ENCODE measurements at places on chromosomes 16 and 17. TPM values are rescaled to one million over a fixed set of nuclear protein-coding genes. Genes with fewer than 3 reads are reported as not detected.

GRCh38 chr17:32141258-32141657 is 1.0 kb upstream of the RHOT1 start:
- peak; percentile 38 for DNase-seq

Gene MMP25
- 0.22 TPM for total RNA-seq

GRCh38 chr17:31535581-31535981 is 144.1 kb downstream of the RAB11FIP4 start:
- DNase-seq: peak; percentile 84

- DNase-seq: no peak
These were observed 2.3 kb downstream of the MRC2 start for GRCh38 chr17:62629556-62630364.

- DNase-seq: no peak
These were observed 6.5 kb downstream of the MT1X start for GRCh38 chr16:56688762-56689161.

- DNase-seq: no peak
These were observed 15.9 kb downstream of the HEXIM2 start for GRCh38 chr17:45177563-45177962.

DNA sequence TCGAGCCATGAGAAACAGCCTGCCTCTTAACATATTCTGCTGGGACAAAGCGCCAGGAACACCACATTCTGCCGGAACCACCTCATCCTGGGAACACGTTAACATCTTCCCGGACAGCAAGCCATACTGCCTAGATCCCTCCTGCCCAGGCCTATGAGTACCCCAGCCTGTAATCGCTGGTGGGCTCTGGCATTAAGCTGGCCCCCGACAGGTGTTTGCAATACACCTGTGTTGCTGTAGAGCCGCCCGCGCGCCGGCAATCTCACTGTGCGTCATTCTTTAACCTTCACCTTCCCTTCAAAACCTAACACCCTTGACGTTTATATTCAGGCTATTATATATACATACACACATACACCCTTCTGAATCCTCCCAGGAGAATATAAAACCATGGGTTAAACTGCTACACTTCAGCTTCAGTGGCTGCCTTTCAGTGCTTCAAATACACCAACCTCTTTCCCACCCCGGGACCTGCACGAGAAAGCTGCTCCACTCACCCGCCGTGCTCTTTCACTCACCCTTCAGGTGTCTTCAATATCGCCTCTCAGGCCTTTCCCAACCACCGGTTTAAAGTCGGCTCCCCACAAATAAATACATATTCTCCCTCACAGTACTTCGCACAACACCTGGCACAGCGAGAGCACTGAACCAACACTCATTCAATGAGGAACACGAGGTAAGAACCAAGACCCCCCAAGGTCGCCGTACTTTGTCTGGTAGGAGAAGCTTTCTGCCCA is 1.0 kb upstream of the ENDOV start:
- no peak for DNase-seq

DNA sequence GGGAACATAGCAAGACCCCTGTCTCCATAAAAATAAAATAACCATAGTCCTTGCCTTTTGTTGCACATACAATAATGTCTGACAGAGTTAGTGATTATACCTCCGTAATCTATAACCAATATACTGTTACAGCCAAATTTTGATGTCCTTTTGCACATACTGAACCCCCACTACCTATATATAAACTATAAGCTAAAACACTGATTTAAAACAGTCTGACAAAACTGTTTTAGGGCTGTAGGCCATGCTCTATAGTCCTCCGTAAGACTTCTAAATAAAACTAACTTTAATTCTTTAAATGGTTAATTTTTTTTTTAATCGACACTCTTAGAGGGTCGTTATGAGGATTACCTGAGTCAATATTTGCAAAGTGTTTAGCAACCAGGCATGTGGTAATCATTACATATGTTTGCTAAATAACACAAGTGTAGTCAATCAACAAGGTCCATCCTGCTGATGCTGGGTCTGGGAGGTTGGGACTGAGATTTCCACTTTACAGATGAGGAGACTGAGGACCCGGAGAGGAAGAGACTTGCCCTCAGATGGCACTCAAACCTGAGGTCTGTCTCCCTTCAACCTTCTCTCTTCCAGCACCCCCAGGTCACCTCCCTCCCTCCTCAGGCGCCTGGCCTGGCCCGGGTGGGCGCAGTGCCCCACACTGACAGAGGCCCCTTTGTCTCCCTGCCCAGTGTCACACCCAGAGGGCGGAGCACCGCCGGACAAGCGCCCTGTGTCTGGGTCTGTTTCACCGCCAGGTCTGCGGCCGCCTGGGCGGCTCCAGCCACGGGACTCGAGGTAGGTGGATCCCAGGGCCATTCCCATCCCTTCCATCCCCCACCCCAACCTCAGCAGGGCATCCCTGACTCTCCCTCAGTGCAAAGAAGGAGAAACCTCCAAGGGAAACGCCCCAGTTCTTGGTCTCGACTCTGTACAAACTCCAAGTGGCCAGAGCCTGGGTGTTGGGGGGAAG is 10.3 kb downstream of the ZNF385C start:
- DNase-seq: no peak

Gene TBC1D3H
- not detected for total RNA-seq

Gene WFIKKN1
- total RNA-seq: 0.84 TPM

Gene EXOC3L1
- total RNA-seq: not detected

DNA sequence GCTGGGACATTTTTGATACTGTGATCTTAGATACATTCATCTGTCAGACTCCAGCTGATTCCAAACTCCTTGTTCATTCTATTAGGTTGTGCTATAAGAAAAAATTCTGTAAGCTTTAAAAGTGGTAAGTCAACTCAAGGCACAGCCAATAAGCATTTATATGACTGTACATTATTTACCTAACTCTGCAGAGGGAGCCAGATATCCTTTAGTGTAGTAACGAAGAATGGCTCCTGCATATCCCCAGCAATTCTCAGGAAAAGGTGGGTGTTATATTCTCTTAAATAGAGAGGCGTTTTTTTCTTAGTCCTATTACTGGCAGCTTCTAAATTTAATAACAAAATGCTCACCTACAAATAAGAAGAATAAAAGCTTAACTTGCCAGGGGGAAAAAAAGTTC is 374.3 kb upstream of the GOT2 start:
- no peak for DNase-seq

Data from B cell (primary cell).